Caudate nucleus (tissue), 63 donors: ENCODE measurements at places on chromosomes 4 and X.
A peak's percentile ranks its signal among the peaks of the same experiment; 100 is the strongest.

- no peak for DNase-seq
Observed at GRCh38 chrX:24301806-24302205, 12.1 kb downstream of the SUPT20HL2 start.

DNA sequence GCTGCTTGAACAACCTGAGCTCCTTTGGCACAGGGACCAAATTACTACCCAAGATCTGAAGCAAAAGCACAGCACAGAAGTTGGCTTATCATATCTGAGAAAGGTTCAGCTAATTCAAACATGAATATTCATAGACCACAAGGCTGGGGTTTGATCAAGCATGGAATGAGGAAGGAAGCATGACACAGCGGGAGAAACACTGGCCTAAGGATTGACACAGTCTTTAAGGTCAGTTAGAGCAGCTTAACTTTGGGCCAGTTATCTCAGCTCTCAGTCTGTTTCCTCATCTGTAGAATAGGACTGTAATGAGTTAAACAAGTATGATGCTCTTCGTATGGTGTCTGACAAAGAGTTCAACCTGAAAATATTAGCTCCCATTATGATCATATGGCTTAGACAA, 88.5 kb upstream of the CBR4 start:
- no peak for DNase-seq

GRCh38 chr4:122195718-122196117, 43.6 kb downstream of the BLTP1 start:
- no peak for DNase-seq

DNA sequence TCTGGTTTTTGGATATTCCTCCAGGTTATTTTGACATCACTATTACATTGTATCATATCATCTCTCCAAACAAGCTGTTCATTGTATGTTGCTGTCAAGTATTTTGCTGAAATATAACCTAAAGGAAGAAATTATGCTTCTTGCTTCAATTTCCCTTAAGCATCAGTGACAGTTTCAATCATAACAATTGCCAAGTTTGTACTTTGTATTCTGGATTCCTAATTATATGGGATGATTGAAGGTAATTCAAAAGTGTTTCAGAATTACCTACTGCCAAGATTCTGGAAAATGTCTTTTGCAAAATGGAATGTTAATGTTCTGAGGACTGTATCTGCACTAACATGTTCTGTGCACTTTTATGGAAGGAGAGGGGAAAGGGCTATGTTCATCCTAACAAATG, 228.7 kb downstream of the PRDM5 start:
- DNase-seq: no peak

GRCh38 chr4:153764601-153765368, 5.0 kb upstream of the RNF175 start:
- no peak for DNase-seq

DNA sequence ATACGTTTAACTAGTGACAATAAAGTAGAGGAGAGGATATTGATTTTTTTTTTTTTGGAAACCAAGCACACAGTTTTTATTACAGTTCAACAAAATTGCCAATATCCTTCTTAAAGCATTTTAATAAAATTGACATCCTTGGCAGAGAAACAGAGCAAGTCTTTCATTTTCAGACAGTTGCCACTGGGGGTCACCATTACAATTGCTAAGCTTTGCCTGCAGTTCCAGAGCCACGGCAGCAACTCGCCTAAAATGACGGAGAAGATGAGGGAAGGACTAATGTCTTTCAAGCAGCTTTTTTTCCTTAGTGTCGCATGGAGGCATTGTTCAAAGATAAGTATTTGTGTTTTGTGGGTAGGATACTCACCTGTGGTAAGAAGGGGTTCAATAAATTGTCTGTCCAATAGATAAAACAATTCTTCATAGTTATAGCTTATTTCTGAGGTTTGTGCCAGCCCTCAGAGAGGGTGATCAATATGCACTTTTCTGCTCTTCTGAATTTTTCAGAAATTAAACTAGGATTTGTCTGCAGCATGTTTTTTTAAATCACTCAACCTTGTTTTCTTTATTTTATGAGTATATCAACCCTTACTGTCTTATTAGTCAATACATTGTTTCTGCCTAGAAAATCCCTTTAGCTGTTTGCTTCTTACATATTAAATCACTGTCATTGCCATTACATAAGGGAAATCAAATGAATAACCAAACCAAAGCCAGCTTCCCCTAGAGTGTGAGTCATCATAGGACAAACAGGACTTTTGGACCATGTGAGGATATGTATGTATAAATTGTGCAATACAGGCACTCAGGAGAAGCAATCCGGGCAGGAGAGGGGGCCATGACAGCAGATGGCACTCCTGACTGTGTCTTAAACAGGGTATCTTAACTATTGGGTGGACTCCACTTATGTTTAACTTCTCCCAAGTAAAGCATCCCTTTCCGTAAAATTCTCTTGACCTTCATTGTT, 508.1 kb upstream of the ARX start:
- DNase-seq: peak; percentile 0

- DNase-seq: no peak
Observed at GRCh38 chrX:119240356-119240755, 4.3 kb downstream of the PGRMC1 start.

DNA sequence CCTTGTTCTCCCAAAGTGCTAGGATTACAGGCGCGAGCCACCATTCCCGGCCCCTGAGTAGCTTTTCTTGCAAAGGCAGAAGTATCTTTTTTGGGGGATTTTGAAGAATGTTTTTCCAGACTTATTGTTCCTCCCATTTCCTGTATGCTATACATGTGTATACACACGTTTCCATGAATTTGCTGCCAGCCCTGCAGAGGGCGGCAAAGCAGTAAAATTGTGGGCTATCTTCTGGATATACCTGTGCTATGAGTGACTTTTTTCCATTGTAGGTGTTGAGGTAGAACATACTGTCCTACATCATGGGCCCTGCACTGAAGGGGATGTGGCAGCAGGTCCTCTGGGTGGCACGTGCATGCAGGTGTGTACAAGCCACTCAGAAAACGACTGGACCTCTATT, 16.9 kb upstream of the MED28 start:
- no peak for DNase-seq

GRCh38 chr4:115293093-115293462, 179.7 kb upstream of the NDST4 start:
- no peak for DNase-seq

DNA sequence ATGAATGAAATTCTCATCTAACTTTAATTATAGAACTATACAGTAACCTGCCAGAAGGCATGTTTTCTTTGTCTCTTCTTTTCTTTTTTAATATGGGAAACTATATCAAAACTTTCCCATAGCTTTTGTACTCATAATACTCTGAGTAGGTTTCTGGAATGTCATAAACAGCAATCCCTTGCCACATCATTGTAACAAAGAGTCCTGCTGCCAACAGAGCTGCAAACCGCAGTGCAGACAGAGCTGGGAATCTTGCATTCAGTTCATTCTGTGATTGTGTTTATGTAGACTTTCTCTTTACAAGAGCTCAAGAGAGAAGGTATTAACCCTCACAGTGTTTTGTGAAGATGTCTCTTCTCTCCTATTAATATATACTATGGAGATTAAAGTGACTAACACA, 304.4 kb upstream of the SLIT2 start:
- no peak for DNase-seq

DNA sequence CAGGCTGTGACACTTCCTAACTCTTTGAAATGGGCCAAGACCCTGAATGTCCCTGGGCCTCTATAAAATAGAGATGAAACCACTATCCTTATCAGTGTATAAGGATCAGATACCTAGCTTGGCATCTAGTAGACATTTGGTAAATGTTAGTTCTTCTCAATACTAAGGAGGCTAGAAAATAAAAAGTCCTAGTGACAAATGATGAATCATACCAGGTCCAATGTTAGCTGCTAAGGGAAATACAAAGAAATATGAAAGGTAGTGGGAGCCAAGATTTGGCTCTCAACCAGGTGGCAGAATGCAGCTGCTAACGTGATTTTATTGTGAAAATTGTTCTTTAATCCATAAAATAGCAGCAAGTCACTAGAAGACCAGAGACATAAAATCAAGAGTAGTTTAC, 19.8 kb upstream of the PPARGC1A start:
- DNase-seq: no peak

DNA sequence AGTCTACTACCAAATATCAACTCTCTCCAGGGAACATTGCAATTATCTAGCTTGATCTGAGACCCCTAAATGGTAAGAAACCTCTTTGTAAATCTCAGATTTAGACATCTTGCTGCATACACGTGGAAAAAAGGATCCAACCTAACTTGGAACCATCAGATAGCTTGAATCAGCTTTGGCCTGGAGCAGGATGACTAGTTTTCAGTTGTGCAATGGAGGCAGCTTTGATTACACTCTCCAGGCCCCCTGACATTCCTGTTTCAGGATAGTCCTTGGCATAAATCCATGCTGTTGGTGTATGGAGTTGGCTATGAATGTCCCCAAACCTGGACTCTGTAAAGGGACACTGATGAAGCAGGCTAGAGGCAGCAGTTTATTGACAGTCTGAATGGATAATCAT, 1061.9 kb upstream of the TENM3 start:
- DNase-seq: no peak

DNA sequence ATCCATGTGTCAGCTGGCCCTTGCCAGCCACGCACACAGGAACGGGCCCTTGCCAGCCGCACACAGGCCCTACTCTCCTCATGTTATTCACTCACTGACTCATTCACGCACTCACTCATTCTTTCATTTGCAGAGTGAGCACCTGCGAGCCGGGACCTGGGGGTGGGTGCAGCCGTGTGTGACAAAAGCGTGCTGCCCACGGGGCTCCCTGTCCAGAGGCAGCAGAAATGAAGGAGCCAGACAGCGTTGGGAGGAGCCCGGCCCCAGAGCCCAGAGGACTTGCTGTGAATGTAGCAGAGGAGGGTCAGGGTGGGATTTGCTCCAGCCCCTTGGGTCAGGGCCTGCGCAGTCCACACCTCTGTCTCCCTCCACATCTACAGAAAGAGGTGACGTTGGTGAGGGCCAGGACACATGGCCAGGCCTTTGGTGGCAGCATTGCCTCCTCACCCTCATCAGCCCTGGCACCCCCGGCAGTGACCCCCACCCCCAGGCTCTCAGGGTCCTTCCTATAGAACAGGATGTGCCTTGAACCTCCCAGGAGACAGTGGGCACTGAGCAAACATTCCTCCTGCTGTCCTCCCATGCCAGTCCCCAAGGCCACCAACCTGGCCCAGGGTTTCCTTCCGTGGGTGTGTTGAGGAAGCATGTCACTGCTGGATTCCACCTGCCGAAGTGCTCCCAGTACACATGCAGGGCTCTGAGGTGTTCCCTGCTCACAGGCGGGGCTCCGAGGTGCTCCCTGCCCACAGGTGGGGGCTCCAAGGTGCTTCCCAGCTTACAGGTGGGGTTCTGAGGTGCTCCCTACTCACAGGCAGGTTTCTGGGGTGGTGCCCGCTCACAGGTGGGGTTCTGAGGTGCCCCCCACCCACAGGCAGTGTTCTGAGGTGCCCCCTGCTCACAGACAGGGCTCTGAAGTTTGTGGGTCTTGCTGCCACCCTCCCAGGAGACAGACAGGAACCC, 105.7 kb downstream of the HMX1 start:
- DNase-seq: no peak

- DNase-seq: peak; percentile 1
Observed at GRCh38 chrX:132615391-132616131, 126.7 kb upstream of the MBNL3 start.

DNA sequence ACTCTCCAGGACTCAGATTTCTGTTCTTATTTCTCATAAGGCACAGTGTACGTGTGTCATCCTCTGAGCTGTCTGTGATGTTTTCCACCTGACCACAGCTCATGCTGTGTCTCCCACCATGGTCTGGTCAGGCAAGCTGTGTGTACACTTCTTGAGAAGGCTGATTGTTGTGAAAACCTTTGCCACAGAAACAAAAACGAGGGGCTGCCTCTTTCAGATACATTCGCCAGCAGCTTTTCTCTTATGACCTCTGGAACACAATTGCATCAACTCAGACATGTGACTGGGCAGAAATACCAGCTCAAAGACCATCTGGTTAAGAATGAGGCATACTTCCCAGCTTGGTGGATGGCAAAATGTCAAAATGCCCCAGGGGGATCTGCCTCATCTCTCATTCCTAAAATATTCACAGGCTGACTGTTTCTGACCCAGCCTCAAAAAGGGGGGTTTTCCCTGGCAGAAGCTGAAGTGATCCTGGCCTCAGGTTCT, 46.1 kb downstream of the PGRMC2 start:
- DNase-seq: no peak

- DNase-seq: no peak
Observed at GRCh38 chrX:56268888-56269287, 36.7 kb downstream of the KLF8 start.

DNA sequence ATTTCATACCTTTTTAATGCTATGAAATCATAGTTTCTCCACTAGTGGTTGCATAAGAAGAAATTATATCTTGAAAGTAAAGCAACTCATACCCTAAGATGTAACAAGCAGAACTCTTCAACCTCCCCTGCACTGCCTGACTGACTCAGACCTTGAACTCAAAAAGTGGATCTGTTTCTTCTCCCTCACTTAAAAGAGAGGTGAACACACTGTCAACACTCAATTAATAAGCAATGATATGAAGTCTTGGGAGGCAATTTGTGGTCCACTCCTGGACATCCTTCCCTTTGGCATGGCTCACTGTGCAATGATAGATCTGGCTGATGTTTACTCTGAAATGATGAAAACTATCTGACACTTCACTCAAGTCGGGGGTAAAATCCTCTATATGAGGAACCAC, 282.0 kb upstream of the DKK2 start:
- no peak for DNase-seq

DNA sequence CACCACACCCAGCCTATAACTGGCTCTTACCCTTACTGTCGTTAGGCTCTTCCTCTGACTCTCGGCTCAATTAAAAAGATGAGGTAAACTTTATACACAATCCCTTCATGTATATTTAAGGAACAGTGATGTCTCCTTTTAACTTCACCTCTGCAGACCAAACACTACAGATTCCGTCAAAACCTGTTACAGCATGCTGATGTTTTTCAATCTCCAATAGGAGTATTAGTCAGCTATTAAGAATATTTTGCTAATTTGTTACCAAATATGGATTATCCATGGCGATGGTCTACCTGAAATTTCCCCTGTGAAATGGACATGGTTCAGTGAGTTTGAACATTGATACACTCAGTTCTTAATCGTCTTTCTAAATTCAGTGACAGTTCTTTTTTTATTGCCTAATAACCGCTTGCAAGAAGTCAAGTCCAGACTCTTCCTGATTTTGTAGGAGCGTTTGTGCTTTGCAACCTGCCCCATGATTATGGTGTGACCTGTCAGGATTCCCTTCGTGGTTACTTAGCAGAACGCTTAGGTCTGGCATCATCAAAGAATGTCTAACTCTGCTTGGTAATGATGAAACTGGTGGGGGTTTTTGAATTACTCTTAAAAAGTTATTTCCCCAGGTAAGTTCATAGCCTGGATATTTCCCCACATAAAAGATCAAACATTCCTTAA, 72.2 kb upstream of the STOX2 start:
- no peak for DNase-seq

DNA sequence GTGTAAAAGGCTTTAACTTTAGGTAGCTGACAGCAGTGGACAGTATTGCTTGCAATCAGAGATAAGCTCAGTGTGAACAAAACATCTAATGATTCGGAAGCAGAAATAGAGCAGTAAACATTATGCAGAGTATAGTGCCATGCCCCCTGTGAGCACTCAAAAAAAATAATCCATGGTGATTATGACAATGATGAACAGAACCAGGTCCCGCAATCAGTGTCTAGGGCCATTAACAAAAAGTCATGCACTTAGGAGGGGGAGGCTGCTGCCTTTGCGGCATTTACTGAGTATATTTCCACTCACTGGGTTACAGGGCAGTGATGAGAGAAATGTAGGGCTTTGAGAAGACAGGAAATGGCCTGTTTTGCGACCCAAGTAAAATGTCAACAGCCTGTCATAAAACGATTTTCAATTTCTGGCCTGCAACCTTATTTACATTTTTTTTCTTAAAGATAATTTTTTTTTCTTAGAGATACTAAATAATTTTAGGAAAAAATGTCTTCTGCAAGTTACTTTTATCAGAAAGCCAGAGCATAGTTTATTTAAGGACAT, 27.3 kb upstream of the NEIL3 start:
- DNase-seq: no peak
